ENCODE measurements at places on chromosomes 1 and 21.

- no peak for DNase-seq
Observed at GRCh38 chr1:18972531-18972930, 16.1 kb upstream of the IFFO2 start.

GRCh38 chr21:43684424-43684823 is 25.1 kb downstream of the RRP1B start:
- DNase-seq, result no peak

DNA sequence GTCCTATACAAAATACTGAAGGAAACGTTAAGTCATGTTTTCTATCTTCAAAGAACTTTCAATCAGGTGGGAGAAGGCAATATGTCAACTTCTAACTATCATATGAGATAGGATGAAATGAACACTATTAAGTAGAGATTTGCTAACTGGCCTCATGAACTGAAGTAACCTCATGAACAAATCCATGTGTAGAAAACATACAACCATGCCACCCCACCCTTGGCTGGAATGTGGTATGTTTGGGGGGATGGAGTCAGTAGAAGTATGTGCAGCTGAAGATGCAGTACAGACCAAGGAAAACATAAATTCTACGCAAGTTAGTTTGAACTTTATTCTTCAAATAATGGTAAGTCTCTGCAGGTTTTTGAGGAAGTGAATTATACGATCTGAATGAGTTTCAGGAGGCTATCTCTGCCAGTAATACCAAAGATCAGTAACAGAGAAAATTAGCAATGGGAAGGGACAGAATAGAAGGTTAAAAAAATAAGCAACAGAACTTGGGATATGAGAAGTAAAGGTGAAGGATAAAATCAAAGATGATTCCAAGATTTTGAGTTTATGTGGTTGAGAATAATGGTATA is 4.5 kb downstream of the TRMT1L start:
- no peak for DNase-seq

GRCh38 chr1:73056826-73057225 is 774.5 kb upstream of the NEGR1 start:
- DNase-seq, result no peak

DNA sequence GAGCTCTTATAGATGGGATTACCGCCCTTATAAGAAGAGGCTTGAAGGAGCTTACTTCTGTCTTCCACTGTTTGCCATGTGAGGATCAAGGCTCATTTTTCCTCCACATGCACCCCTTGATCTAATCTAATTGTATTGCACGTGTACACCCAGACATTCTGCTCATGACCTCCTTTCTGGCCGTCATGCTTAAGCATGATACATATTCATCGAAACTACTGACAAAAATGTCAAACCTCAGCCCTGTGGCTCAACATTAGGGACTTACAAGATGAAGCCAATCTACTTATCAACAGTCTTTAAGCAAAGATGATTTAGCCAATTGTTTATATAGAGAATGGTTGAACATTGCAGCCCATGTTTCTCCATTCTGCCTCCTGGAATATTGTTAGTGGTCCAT is 127.6 kb downstream of the XCL2 start:
- DNase-seq, result no peak

- DNase-seq, result no peak
Observed at GRCh38 chr1:21624571-21625389, 44.4 kb downstream of the RAP1GAP start.

DNA sequence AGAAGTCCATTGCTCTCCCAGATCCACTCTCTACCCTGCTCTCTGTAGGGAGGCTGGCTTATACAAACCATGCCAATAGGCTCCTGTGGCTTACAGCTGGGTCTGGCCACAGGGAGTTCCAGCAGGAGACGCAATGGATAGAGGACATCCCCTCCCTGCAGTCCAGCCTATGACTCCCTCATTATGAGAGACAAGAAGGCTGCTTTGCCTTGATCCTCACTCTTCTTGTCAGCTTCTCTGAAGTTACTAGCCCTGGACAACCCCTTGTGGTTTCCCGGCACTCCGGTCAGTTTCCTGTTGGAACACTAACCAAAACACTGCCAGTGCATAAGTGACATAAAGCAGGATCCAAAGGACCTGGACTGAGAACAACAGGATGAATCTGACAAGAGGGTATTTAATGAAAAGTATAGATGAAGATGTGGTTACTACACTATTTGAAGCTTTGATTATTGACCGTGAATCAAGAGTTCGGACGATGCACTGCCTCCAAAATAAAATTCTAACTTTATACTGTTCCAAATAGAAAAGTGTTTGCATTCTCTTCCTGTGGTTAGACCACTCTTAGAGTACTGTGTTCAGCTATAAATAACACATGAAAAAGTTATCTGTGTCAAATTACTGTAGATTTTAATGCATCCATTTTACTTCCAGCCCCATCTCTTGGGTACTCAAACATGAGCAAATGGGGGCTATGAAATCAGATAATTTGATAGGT is 32.7 kb upstream of the ZNF326 start:
- no peak for DNase-seq

GRCh38 chr1:164559342-164560051 is 513 bp downstream of the PBX1 start:
- peak; percentile 83 for DNase-seq

Measured in mesendoderm (in vitro differentiated cells).